ENCODE measurements at places on chromosomes 4 and X. TPM values are rescaled to one million over a fixed set of nuclear protein-coding genes. Genes with fewer than 3 reads are reported as not detected.

The TRPC5OS gene
- not detected for total RNA-seq

The RLIM gene
- 21.2 TPM for total RNA-seq

The INTS12 gene
- total RNA-seq, result 11.8 TPM

The LGI2 gene
- total RNA-seq, result not detected

The ASB12 gene
- total RNA-seq, result not detected

The MTMR8 gene
- total RNA-seq, result 3.4 TPM

The TGIF2LX gene
- total RNA-seq, result not detected

The LANCL3 gene
- total RNA-seq, result 0.78 TPM

The TMPRSS11E gene
- total RNA-seq, result not detected

The UGT2B11 gene
- total RNA-seq, result not detected

The ADRA2C gene
- not detected for total RNA-seq

The FMR1NB gene
- total RNA-seq, result not detected

The NEUROG2 gene
- total RNA-seq, result not detected

The PCSK1N gene
- total RNA-seq, result not detected

The PGAM4 gene
- not detected for total RNA-seq

The SRPK3 gene
- 1.1 TPM for total RNA-seq

DNA sequence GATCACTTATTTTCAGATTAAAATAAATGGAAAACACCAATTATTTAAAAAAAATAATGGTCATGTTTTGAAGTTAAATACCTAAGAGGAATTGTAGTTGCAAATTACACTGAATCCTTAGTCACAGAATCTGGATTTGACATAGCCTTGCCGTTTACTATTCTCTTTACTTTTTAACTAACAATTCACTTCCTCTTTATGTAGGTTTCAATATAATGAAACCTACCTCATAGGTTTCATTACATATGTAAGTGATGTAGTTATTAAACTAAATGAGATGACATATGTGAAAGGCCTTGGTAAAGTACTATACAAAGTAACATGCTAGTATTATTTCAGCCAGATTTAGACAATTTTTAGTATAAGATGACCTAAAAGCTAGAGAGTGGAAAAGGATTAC lies 6.5 kb downstream of the SPP1 start:
- no peak for DNase-seq

- DNase-seq, result no peak
Measured at GRCh38 chr4:55241461-55241860, 104.6 kb upstream of the SRD5A3 start.

DNA sequence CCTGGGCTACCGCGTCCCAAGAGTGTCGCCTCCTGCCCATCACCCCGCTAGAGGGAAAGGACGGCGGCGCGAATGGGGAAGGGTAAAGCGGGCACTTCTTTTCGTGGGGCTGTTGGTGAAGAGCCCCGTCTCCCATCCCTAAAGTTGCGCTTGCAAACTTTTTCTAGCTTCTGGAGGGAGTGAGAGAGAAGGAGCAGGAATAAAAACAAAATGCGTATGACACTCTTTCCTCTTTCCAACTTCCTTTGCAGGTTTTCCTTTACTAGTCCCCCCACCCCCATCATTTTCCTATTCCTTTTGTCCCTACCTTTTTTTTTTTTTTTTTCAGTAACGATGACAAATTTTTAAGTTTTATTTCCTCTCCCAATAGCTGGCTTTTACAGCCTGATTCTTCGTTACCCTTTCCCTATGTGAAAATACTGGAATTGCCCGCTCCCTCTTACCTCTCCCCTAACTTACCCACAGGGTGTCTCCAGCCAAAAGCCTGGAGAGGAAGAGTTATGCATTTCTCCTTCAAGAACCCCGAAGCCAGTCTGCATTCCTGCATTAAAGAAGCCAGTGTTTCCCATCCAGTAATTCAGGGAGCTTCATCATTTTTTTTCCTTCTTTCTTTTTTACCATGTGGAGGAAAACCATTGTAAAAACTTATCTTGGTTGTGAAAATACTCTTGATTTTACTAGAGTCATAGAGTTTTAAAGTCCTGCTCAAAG lies 613 bp upstream of the ARSJ start:
- peak; percentile 36 for DNase-seq

DNA sequence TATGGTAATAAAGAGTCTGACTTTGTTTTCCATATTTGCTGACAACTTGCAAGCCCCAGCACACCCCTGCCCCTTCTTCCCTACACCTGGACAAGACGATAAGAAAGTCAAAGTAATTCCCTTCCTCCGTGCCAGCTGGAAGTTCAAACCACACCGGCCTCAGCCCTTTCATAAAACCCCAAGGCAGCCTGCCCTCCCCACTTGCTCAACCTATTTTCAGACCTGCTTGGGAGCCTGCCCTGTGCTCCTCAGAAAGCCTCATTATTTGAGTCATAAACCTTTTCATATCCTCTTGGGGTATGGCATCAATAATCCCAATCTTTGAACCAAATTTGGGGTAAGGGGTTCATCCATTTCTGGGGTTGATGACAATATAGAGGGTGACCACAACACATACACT lies 29.5 kb downstream of the NIPAL1 start:
- no peak for DNase-seq

DNA sequence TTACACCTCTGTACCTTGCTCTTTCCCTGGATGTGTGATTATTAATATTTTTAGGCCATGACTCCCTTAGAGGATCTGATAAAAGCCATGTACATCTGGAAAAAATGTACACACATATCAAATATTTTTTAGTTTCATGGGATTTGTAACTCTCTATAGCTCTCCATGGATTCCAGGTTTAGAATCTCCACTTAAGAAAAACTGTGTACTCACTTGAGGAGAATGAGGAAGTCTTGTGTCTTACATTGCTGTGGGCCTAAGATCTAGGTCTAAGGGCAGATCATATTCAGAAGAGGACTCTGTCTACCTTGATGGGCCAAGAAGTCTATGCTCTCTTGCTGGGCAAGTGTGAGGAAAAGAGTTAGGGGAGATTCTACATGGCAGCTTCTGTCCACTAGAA lies 98.0 kb downstream of the RRAGB start:
- no peak for DNase-seq

DNA sequence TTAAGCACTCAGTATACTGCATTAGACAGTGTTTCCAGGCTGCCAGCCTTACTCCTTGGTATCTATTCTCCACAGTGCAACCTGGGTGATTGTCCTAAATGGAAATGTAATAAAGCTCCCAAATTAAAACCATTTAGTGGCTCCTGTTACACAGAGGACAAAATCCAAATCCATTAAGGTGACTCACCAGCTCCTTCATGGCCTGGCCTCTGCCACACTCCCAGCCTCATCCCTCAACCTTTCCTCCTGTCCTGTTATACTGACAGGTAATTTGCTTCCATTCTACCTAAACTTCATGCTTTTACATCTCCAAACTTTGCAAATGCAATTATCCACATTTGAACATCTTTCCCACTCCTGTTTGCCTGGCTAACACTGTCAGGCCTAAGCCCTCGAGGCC lies 140.3 kb downstream of the INPP4B start:
- no peak for DNase-seq

DNA sequence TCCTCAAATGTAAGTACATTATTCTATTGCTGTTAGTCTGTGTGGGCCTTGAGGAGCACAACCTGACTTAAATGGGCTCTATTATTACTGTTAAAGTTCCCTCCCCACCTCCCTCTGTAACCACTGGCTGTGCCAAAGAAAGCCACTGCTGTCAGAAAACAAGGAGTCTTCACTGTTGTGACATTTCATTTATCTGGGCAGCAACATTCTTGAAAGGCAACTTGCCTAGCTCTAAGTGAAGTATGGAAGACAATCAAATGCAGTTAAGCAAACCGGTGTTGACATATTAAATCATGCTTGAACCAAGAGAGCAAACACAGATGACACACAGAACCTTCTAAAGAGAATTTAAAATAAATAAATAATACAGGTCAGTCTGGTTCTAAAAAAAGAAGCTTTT lies 81.0 kb downstream of the EPHA5 start:
- DNase-seq, result no peak

- DNase-seq, result no peak
Measured at GRCh38 chr4:86679441-86679840, 85.3 kb downstream of the PTPN13 start.

- no peak for DNase-seq
Measured at GRCh38 chr4:8616831-8617230, 24.3 kb downstream of the CPZ start.

DNA sequence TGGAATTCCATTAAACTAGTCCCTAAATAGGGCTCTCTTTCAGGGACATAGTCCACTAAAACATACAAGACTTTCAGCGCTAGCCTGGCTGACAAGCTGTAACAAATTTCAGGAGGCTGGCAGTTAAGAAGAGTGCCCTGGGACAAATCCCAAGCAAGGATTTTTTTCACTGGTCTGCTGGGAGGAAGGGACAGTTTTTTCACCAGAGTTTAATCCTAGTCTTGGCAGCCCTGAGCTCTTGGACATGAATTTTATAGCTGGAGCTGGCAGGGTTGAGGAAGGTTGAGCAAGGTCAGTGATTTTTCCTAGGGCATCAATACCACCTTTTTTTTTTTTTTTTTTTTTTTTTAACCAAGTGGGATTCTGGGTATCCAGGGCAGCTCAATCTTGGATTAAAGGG lies 184.4 kb downstream of the SH2D1A start:
- no peak for DNase-seq

DNA sequence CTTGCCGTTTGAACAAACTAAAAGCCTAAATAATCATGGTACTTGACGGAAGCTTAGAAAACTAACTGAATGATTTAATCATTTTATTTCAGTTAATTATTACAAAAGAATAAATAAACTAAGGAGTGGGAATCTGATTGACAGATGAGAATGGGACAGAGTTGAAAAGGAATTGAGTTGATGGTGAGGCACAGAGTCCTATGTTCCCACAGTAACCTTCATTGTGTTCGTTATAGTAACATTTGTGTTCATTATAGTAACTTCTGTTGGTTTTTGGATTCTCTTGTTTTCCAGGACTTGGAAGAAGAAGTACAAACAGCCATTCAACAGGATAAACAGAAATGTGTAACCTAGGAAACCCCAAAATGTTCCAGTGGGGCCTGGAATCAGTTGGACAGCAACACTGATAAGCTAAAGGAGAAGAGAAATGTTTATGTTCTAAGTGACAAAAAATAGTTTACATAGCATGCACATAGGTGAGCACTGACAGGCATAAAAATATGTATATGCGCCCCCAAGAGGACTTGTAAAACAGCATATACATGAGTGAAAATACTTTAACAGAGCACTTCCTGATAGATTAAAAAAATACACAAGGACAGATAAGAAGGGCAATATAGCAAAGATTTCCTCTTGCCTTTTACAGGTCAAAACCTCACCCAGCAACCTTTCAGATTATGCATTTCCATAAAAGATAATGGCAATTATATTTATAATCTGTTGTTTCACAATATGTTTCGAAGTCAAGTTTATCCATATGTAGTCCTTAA lies 218.6 kb upstream of the HTR2C start:
- peak; percentile 3 for DNase-seq

DNA sequence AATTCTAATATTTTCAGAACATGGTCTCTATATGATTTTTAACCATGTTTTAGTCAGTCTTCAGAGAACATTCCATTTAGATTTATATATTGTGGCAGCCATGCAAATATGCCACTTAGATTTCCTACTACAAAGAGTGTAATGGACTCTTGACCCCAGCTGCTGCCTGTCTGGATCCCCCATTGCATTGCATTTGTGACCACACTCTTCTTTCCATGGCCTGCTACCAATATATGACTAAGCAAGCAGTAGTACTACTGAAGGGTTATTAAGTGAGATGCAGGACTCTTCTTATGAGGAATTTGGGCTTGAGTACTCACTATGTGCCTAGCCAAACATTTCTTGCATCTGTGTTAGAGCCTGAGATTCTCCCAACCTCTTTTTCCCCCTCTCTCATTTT lies 306.8 kb downstream of the PDHA2 start:
- DNase-seq, result no peak

GRCh38 chrX:100745806-100746537 lies 14.1 kb upstream of the SYTL4 start:
- DNase-seq, result no peak

GRCh38 chrX:38768079-38768478 lies 33.2 kb upstream of the MID1IP1 start:
- peak; percentile 23 for DNase-seq

DNA sequence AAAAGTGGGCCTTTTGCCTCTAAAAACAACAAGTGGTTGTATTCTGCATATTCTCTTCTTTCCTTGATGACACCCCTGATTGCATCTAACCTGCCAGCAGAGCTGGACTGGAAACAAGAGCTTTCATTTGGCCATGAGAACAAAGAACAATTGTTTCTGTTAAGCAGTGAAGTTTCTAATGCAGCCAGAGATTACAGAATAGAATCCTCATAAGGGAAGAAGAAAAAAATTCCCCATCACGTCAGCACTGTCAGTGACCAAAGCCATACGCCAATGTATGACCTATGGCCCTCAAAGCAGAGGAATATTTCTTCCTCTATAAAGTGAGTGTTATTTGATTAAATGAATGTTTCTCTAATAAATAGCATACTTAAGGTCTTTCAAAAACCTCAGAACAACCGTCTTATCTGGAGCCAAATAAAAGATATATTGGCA lies 529.1 kb upstream of the INTU start:
- no peak for DNase-seq

DNA sequence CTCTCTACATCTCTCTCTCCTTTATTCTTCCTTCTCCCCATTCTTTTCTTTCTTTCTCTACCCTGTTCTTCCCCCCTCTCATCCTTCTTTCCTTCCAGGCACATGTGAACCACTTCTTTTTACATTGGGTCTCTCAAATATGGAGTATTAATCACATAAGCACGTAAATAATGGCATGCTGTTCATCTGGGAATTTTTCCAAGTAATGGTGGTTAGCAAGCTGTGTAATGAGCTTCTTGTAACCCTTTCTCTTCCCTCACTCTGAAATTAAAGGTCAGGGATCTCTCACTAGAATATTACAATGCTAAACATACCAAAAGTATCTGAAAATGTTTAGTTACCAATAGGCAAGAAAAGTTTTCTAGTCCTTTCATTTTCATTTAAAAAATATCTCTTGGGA lies 239.9 kb upstream of the TEX13A start:
- no peak for DNase-seq

GRCh38 chr4:81523672-81524327 lies 52.1 kb upstream of the RASGEF1B start:
- no peak for DNase-seq

DNA sequence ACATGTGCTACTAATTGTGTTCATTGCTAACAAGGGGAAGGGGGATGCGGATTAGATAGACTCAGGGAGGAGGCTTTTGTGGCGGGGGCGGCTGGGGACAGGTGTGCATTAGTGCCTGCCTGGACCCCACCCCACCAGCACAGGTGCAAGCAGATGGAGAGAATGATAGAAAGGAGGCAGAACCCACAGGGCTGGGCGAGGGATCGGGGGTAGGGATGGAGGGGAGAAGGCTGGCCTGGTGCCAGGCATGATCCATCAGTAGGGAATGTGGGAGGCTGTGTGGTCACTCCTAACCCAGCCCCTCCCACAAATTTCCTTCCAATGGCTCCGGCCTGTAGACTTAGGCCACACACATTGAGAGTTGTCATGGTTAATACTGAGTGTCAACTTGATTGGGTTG lies 30.5 kb upstream of the CRMP1 start:
- DNase-seq, result no peak

GRCh38 chr4:174216799-174217272 lies 66.6 kb downstream of the FBXO8 start:
- DNase-seq, result no peak

Data from HT-29 (cell line).